ENCODE measurements at places on chromosomes 5 and 9.

DNA sequence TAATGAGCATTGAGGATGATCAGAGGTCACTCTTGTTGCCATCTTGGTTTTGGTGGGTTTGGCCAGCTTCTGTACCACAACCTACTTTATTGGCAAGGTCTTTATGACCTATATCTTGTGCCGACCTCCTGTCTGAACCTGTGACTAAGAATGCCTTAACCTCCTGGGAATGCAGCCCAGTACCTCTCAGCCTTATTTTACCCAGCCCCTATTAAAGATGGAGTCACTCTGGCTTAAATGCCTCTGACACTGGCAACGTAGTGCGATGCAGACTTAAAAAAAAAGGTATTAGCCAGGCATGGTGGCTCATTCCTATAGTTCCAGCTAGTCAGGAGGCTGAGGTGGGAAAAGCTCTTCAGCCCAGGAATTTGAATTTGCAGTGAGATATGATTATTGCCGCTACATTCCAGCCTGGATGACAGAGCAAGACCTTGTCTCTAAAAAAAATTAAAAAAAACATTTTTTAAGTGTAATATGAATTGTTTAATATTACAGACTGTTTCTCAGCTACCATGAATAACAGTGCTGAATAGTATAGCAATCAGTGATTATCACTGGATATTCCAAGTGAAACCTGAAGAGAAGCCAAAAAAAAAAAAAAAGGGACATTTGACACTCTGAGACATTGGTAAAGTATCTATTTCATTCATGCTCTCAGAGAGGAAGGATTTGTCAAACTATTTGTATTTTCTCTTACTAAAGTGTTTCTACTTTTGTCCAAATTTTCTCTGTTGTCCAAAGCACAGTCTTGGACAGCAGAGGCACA lies 18.3 kb upstream of the STOM start:
- DNase-seq = no peak

DNA sequence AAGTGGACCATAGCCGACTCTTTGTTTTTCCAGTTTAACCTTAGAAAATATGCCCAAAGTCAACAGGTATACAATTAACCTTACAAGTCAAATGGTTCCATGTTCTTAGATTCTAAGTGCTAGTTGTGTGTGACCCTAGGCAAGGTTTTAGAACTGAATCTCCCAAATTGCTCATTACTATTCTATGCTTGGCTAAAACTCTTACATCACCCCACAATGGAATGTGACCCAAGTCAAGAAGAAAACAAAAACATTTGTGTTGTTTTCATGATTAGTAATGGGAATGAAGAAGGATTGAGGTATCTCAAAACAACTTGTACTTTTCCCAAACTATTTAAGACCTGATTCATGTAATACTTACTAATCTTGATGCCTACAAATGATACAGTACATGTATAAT lies 159.2 kb downstream of the ARRDC3 start:
- DNase-seq = no peak

- DNase-seq = no peak
Observed at GRCh38 chr5:115543365-115544042, 1.1 kb downstream of the FEM1C start.

DNA sequence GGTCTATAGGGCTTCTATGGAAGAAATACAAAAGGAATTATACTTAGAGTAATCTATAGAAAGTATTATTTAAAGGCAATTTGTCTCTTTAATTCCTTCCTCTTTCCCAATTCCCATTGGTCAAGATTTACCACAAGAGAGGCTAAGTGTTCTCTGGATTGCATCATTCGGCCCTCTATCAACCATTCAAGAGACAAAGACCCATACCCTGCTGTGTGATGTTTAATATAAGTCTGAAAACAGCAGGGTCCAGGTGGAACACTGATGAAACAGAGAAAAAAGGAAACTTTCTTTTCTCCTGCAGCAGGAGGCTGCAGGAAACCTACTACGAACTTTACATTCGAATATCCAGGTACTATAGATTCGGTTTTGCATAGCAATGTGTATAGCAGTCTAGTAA lies 323.4 kb downstream of the CHSY3 start:
- DNase-seq = no peak

DNA sequence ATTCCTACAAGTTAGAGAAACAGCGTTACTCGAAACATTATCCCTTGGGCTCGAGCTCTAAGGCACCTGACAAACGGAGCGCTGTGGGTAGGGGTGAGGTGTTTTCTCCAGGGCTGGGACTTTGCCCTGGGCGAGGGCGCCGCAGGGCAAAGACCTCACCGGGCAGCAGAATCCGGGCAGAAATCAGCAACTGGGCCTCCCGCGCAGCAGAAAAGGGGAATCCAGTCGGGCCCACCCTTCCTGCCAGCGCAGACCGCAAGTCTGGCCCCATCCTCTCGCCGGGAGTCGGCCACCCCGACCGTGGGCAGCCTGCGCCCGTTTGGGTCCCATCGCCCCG lies 430 bp upstream of the MSH3 start:
- no peak for DNase-seq

- no peak for DNase-seq
Observed at GRCh38 chr5:123803359-123803758, 291.4 kb downstream of the CSNK1G3 start.

- DNase-seq = no peak
Observed at GRCh38 chr5:110880413-110880812, 141.6 kb downstream of the SLC25A46 start.

GRCh38 chr5:168939156-168939800 lies 360.1 kb upstream of the PANK3 start:
- no peak for DNase-seq

DNA sequence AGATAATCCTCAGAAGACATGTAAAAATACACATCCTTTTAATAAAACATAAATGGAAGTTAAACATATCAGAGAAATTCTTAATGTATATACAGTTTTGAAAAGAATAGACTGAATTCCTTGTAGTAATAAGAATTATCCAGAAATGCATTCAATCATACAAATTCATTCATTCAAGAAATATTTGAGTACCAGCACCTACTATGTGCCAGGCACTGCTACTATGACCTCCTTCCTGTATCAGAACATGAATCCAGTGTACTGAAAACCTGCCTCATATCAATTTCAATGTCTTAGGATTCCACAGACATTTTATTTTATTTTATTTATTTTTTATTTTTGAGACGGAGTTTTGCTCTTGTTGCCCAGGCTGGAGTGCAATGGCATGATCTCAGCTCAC lies 13.3 kb downstream of the PRKAA1 start:
- DNase-seq = no peak

GRCh38 chr5:1540166-1540565 lies 16.4 kb upstream of the LPCAT1 start:
- DNase-seq = no peak

DNA sequence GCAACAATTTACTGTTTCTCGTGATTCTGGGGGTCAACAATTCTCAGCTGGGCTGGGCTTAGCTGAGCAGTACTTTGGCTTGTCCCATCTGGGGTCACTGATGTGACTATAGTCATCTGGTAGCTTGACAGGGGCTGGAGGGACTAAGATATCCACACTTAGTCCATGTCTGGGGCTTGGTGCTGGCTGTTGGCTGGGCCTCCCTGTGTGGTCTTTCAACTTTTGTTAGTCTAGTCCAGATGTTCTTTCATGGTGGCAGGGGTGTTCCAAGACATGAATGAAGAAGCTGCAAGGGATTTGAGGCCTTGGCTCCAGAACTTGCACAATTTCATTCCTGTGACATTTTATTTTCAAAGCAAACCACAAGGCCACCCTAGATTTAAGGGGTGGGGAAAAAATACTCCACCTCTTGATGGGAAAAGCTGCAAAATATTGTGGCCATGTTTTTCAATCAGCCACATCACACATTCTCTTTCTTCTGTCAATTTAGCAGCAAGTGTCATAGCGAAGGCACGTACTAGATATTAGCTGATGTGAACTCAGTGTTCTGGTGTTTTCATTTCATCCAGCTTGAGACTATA lies 59.2 kb downstream of the TSSK1B start:
- DNase-seq = no peak

DNA sequence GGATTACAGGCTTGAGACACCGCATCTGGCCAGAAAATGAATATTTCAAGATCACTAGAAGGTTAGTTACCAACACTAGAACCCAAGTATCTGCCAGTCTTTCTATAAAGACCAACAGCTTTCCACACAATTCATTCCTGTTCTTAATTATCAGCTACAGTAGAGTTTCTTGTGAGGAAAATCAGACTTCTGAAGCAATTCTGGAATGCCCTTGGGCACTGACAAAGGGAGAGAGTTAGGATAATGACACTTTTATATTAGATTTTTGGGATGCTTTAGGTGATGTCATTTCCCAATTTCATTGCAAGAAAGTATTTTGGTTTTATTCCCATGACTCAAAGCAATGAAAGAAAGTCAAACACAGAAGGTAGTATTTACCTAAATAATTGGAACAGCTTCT lies 497.0 kb upstream of the TUSC1 start:
- no peak for DNase-seq

- DNase-seq = no peak
Observed at GRCh38 chr5:38595132-38595745, 38.8 kb upstream of the LIFR start.

DNA sequence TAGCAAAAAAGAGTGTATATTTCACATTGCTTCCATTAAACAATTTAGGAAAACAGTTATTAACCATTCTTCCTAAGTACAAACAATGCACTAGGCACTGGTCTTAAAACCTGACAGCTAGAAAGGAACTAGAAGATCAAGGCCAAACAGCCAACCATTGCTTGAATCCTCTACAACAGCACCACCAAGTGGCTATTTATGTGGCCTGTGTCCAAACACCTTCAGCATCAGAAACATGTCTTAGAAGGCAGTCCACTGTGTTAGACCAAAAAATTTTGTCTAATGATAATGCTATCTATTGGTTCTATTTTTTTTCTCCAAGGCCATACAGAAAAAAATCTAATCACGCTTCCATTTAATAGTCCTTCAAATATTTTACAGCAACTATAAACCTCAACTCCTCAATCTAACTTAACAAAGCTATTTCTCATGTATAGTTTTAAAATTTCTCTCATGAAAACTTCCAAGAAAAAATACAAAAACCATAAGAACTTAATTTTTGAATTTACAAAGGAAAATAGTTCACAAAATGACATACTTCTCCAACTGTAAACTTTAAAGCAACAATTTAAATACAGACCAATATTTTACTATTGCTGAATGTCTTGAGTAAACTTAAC lies 36.1 kb downstream of the CAAP1 start:
- DNase-seq = peak; percentile 59

GRCh38 chr9:36288070-36288469 lies 29.8 kb upstream of the GNE start:
- DNase-seq = no peak

- DNase-seq = no peak
Observed at GRCh38 chr5:55540525-55540924, 5.8 kb upstream of the PLPP1 start.

DNA sequence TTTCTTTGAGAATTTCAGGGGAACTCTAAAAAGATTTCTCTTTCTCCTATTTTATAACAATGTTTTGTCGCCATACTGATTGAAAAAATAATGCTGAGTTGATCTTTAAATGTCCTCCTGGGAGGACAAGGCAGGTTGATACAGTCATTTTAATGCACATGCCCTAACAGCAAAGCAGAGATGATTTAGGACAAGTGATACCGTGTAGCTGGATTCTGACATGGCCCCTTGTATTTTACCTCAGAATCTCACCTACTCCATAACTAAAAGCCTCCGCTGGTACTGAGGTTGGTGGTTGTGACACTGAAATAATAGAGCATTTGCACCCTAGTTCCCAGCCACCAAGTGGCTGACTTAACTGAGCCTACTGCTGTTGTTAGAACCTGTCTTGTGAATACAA lies 811 bp upstream of the LRRTM2 start:
- DNase-seq = no peak

GRCh38 chr9:33172256-33173238 lies 5.4 kb upstream of the B4GALT1 start:
- no peak for DNase-seq

GRCh38 chr5:127072861-127073846 lies at the start of gene C5orf63:
Gene C5orf63, minus strand, starts transcription at chr5:127073502. Its CDS starts 14,507 bp downstream, at chr5:127058995.
- no peak for DNase-seq

DNA sequence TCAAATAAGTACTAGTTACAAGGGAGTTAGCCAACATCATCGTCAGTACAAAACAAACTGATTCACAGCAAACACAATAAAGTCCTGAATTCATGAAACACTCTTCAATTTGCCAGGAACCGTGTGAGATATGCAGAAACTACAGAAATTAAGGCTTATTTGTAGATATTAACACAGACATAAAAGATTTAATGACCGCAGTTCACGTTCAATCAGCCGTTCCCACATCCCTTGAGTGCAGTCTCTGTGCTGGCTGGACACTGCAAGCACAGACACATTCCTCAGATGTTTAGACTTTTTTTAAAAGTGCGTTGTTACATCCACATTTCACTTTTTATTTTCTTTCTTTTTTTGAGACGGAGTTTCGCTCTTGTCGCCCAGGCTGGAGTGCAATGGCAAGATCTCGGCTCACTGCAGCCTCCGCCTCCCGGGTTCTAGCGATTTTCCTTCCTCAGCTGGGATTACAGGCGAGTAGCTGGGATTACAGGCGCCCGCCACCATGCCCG lies 566 bp upstream of the CEP78 start:
- no peak for DNase-seq

DNA sequence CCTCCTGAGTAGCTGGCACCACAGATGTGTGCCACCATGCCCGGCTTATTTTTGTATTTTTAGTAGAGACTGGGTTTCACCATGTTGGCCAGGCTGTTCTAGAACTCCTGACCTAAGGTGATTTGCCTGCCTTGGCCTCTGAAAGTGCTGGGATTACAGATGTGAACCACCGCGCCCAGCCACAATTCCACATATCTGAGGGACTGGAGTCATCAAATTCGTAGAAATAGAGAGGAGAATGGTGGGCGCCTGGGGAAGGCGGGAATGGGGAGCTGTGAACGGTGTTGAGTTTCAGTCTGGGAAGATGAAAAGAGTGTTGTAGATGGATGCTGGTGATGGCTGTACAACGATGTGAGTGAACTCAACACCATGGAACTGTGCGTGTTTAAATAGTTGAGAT lies 1.9 kb upstream of the ABO start:
- no peak for DNase-seq

- DNase-seq = no peak
Observed at GRCh38 chr9:86500667-86501435, 146.6 kb upstream of the TUT7 start.

- DNase-seq = no peak
Observed at GRCh38 chr9:137213160-137214060, 7.9 kb downstream of the NDOR1 start.

GRCh38 chr5:64839936-64840335 lies 71.2 kb downstream of the CWC27 start:
- no peak for DNase-seq

DNA sequence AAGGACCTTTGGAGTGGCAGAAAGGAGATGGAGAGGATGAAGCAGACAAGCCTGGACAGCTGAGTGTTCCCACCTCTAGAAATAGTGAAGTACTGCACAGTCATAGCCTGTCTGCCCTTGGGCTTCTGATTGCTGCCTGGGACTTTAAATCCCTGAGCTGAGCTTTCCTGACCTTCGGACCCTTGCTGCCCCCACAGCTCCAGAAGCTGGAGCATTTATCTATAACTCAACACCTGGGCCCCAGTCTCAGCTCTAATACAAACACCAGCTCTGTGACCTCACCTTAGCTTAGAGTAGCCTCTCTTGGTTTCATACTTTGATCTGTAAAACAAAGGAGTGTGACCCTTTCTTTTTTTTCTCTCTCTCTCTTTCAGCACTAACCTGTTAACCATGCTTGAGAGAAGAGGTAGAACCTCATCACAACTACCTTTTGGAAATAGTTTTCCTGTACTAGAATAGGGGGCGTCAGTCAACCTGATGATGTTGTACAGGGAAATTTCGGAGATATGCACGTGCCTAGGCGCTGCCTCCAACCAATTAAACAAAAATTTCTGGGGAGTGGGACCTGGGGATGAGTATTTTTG lies 25.4 kb upstream of the ELL2 start:
- DNase-seq = no peak

Data from NCI-H748 treated with DMSO at 0.1 percent for 48 hours (cell line).